Tongue (tissue), 3 donors: ENCODE measurements at places on chromosomes 6 and 20.

GRCh38 chr20:4153251-4153650 lies 137.9 kb upstream of the RNF24 start:
- DNase-seq = no peak

GRCh38 chr6:154249499-154250298 lies 106.9 kb downstream of the IPCEF1 start:
- DNase-seq = no peak

DNA sequence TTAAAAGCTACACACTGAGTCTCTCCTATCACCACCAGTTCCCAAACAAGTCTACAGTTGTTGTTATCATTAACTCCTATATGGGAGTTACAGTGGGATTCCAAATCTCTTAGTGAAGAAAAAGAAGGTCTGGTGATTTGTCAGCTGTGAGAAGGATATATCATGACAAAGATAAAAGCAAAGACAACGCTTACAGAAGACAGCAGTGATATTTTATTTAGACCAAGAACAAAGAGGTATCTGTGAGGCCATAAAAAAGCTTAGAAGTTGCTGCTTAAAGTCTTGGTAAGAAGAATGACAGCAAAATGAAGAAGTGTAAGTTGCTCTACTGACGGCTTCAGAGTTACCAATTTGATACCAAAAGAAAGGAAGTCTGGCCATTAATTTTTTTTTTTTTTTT lies 47.2 kb downstream of the CHD6 start:
- peak; percentile 5 for DNase-seq

- no peak for DNase-seq
Measured at GRCh38 chr20:50538276-50538675, 28.1 kb downstream of the PTPN1 start.

DNA sequence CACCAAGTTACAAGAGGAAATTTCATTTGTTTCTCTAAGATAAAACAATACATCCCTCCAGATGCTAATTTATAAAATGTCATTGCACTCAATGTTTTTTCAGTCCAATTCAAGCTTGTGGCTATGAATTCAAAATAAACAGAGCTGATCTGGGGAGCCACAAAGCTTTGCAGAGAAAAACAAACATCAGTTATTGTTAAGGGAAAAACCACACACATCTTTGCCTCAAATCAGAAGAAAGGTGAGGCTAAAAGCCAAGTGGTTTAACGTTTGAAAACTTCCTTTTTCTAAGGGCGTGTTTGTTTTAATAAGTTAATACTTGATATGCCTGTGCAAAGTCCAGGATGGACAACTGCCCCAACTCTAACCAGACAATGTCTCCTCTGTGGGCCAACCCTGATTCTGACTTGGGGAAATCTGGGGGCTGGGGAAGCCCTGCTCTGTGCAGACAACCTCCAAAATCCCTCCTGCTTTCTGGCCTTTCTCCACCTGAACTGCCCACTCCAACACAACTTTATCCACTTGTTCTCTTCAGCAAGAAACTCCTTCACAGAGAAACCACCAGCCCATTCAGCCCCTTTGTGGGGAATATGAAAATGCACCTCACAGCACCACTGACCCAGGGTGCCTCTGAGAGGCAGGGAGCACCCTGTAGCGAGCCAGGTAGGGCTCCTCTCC lies 44.6 kb upstream of the NT5E start:
- peak; percentile 11 for DNase-seq

DNA sequence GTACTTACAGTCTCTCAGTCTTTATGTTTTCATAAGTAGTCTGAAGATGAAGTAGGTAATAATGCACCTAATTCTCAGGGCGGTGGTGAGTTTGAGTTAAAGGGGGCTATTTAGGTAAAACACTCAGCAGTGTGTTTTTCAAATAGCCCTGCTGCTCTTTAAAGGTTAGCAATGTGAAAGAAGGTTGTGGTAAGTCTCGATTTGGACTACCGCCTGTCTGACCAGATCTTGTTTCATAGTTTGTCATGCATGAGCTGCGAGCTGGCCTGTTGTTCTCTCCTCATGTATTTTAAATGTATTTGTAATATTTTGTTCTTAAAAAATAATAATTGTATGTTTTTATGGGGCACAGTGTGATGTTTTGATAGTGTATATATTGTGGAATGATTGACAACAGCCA lies 340.2 kb downstream of the DHX35 start:
- DNase-seq = no peak

DNA sequence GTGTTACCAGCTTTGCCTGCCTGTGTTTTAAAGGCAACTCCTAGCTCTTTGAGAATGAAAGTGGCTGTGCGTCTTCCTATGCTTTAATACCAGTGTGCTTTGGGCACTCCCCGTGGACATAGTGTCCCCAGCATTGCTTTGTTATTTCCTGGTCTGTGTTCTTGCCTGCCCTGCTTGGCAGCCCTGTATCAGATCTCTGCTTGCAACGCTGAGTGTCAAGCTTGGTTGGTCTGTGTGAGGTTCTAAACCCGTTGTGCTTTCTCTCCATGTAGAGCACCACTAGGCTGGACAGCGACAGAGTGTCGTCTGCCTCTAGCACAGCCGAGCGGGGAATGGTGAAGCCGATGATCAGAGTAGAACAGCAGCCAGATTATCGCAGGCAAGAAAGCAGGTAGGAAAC lies 80.2 kb downstream of the AFDN start:
- peak; percentile 24 for DNase-seq

DNA sequence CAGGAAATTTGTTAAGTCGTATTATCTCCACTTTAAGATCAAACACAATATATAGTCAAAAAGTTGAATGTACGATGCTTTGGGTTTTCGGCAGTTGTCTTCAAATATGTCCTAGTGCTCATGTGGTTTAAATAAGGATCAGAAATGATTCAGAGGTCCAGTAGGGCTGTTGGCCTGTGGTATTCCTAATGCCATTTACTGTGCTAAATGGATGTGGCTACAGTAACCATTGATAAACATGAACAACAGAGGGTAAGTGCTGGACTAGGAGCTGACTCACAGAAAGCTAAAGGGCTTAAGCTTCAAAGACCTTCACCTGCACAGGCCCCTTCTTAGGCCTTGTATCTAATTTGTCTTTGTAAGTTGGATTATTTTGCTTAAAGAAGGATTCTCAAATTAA lies 80.5 kb upstream of the TPD52L1 start:
- DNase-seq = no peak

GRCh38 chr6:33073431-33073871 lies at the start of gene HLA-DPA1:
Gene HLA-DPA1, minus strand, starts transcription at chr6:33073649.
- no peak for DNase-seq

DNA sequence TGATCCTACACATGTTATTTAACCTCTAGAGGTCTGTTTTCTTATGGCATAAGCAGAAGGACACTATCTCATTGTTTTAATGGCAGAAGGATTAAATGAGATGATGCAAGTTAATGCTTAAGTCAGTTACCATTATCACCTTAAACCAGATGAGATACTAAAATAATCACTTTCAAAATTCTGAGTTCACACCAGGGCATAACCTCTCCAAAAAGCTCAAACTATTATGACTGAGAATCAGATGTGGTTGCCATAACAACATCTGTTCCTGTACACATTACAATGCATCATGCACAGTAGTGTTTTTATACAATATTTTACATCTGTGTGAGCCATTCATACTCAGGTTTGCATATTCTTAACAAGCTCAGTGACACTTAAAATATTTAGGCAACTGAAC lies 10.2 kb downstream of the ADNP start:
- DNase-seq = peak; percentile 25

DNA sequence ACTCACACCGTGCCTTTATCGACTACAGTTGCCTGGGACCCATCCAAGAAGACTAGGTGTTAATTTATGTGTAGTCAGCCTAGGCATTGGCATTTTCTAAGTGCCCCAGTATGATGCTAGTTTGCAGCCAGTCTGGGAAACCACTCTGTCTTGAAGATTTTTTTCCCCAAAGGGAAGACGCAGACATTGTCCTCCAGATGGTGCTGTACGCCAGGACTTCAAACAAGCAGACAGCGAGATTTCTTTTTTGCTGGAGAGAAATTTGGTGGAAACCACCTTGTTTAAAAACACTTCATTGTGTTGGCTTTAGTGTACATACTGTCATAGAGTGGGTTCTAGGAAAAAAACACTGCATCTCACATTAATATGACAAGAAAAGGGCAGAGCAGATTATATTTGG lies 30.0 kb downstream of the ALDH5A1 start:
- peak; percentile 51 for DNase-seq

- DNase-seq = no peak
Measured at GRCh38 chr6:12818324-12818723, 101.8 kb downstream of the PHACTR1 start.

DNA sequence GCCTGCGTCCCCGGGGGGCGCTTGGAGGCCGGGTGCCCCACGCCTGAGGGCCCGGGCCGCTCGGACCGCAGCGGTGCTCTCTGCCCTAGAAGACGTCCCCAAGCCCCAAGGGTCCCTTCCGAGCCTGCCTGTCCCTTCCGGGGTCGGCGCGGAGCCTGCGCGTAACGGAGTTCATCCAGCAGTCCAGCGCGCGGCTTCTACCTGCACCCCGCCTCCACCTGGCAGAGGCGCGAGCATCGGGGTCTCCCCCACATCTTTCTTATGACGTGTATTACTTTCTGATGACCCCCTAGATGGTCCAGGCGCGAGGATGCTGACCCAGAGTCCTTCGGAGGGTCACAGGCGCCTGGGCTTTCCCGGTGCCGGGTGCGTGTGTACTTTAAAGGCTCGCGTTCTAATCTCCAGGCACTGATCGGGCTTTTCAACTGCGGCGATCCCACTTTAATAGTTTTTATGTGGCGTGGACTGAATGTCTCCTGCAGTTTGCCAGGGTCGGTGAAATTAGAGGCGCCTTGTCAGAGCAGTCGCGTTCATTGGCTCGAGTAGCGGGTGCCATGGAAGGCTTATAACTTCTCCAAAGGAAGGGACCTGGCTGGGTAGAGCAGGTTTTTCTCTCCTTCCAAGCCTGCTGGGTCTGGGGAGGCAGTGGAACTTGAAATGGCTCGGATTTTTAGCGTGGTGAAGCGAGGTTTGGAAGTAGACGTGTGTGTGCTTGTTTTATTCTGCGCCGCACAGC lies 912 bp downstream of the EYA4 start:
- DNase-seq = peak; percentile 48
